ENCODE measurements at places on chromosomes 2 and 18.

DNA sequence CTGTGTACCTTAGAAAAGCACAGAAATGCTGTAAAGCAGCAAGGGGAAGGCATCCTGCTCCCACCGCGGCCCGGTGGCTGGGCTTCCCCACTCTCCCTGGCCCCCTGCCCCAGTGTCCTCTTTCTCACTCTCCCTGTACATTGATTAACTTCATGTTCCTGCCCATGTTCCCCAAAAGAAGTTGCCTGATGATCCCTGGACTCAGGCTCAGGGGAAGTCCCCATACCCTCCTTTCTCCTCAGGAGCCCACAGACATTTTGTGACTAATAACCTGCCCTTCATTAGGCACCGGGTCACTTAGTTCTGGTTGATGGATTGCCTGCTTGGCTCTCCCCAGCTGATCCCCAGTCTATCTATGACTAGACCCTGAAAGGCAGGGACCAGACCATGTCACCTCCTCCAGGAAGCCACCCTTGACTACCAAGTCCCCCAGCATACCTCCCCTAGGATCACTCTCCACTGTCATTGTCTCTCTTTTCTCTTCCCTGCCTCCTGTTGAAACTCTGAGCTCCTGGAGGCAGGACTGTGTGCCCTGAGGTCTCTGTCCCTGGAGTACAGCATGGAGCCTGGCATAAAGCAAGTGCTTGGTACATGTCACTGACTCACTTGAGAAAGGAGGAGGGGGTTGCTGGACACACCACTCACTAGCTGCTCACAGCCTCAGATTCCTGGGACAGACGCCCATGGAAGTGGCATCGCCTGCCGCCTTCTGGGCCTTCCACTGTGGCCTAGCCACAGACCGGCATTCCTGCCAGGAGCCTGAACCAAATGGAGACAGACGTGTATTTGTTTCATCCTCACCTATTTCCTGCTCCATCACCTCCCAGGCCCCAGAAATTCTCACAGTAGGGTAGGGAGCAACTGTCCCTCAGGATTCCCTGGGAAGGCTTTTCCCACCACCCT, 13.5 kb downstream of the MALL start:
- DNase-seq, result peak; percentile 80

DNA sequence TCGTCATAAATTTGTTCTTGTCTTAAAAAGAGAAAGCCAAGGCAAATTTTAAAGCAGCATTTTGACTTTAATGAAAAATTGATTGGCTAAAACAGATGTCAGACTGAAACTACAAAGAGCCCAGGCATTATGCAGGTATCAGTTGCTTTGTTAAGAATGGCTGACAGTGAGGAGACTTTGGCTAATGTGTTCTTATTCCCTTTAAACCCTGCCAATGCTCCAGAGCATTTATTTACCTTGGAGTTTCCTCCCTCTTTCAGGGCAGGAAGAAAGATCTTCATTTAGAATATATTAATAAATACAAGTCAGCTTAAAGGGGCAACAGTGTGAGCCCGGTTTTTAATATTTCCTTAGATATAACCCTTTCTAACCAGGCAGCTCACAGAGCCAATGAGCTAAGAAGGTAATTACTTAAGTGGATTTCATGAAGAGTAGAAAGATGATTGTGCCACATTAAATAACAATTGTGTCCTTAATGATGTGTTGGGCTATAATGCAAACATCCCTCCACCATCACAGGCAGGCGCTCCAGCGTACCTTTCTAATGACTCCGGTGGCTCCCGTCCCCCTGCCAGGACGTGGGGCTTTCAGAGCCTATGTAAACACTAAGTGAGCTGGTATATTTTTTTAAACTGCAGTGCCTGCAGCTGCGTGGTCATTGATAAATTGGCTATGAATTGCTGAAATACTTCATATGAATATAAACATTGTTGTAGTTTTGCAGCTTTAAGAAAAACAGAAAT, 349.4 kb upstream of the POU3F3 start:
- DNase-seq, result no peak

DNA sequence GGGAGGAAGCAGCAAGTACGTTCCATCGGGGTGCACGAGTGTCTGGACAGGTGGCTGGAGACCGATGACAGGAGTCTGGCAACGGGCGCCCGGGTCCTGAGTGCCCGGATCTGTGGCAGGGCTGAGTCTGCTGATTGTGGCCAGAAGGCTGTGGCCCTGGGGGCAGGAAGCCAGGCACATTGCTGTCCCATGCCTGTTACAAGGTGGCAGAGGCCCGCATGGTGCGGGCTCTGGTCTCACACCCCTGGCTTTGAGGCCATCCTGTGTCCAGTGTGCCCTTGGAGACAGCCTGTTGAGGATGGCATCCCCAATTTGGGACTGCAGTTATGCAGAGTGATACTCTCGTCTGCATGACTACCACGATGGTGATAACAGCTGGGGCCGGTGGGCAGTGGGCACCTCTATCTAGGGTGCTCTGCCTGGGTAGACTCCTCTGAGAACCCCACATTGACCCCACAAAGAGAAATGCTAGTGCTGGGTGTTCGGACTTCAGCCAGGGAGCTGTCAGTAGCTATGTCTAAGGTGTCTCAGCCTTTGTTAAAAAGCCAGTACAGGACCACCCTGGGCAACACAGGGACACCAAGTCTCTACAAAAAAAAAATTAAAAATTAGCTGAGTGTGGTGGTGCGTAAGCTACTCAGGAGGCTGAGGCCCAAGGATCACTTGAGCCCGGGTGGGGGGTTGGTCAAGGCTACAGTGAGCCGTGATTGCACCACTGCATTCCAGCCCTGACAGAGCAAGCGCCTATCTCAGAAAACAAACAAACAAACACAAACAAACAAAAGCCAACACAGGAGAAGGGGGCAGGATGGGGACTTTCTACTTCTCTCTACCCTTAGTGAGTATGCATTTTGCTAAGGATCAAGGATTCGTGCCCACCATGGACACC, 88.3 kb downstream of the RHOB start:
- no peak for DNase-seq

- no peak for DNase-seq
These were observed 27.9 kb downstream of the AOX1 start for GRCh38 chr2:200613692-200614091.

GRCh38 chr2:174763780-174764179, 492 bp downstream of the CHRNA1 start:
- DNase-seq, result no peak

DNA sequence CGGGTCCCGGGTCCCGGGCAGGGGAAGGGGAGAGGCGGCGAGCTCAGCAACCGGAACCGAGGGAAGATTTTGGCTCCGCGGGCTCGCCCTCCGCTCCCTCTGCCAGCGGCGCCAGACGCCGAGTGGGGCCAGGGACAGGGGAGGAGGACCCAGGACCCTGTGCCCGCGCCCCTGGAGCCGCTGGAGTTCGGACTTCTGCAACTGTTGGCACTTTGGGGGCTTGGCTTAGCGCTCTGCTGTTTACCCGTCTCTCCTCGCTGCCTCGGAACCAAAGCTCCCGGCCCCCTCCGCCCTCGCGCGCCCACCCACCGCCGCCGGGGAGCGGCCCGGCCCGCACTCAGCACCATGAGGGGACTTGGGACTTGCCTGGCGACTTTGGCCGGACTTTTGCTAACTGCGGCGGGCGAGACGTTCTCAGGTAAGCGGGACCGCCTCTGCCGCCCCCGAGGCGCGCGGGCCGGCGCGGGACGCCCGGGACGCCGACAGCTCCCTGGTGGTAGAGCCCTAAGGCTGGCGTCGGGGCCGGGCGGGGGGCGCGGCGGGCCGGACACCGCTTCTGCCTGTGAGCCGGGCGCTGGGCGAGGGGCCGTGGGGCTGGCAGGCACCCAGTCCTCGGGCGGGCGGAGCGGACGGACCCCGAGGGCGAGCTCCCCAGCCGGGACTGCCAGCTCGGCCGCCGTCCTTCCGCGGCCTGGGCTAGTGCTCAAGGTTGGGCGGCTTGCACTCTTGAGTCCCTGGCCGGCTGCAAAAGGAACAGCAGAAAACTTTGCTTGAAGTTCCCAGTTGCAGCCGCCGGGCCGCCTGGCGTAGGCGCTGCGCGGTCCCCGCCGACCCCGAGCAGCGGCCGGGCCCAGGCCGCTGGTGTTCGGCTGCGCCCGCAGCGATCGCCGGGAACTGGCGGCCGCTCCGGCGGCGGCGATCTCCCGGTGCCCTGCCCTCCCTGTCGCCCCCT, 634 bp downstream of the PTPRM start:
- peak; percentile 43 for DNase-seq

DNA sequence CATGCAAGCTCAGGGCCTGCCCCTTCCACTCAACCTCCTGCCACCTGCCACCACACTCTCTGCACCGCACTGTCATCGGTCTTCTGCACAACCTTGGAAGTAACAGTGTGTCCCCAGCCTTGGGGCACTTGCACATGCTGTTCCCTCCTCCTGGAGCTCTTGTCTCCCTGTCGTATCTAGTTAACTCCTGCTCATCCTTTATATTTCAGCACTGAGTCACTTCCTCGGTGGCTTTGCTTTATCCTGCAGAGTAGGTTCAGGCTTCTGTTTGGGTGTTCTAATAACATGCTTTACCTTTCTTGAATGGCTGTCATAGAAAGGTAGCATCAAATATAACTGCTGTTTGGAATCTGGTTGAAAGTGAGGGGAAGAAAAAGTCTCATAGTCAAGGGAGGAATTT, 25.3 kb downstream of the PAX8 start:
- DNase-seq, result no peak

All from Daoy (cell line).